Trophoblast cell (in vitro differentiated cells and primary cell): ENCODE measurements at places on chromosomes 12 and 14.

DNA sequence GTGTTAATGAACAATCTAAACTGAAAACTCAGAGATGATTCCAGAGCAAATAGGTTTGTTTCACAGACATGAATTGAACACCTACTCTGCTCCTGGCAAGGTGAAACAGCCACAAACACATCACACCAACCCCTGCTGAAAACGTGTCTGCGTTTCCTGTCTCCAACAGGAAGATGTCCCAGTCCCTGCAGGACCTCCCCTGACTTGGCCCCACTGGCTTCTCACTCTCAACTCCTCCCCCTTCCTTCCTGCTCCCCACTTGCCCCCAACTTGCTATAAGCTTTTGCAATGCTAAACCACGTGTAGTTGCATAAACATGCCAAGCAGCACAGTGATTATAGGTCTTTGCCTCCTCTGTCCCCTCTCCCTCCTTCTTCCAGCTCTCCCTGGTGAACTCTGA, 567.6 kb downstream of the BCL11B start:
- H3K36me3 ChIP-seq, result no peaks in the 10 kb centered on the region
- H3K4me1 ChIP-seq, result no peaks in the 10 kb centered on the region
- H3K27ac ChIP-seq, result no peak overlapping the region
- H3K27me3 ChIP-seq, result no peaks in the 10 kb centered on the region
- no peak for DNase-seq
- H3K4me3 ChIP-seq, result no peak overlapping the region

GRCh38 chr12:54328595-54329337, 3.8 kb downstream of the COPZ1 start:
- H3K4me1 ChIP-seq, result peaks cover 16% of the 10 kb centered on the region
- H3K27me3 ChIP-seq, result no peaks in the 10 kb centered on the region
- DNase-seq, result no peak
- H3K36me3 ChIP-seq, result no peaks in the 10 kb centered on the region
- no peak overlapping the region for H3K4me3 ChIP-seq
- peak overlapping the region; percentile 25 for H3K27ac ChIP-seq

DNA sequence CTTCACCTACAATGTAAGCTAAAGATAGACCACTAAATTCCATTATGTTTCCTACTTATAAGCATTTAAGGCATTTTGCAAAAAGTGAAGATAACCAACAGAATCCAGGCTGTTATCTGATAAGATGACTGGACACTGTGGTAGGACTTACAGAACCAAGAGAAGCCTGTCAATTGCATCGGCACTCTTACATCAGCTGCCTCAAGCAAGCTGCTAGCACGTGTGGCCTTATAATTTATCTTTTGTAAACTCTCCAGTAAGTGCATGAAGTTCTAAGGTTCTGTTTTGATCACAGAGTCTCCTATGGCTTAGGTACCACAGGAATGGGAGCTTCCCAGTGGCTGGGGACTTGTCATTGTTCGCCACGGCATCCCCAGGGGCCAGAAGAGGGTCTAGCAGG, 88.7 kb downstream of the TRAFD1 start:
- H3K4me1 ChIP-seq, result peaks cover 3% of the 10 kb centered on the region
- H3K4me3 ChIP-seq, result no peak overlapping the region
- no peaks in the 10 kb centered on the region for H3K27me3 ChIP-seq
- DNase-seq, result peak; percentile 32
- no peak overlapping the region for H3K27ac ChIP-seq

- DNase-seq, result no peak
- H3K27ac ChIP-seq, result peak overlapping the region; percentile 35
- no peaks in the 10 kb centered on the region for H3K4me1 ChIP-seq
- no peak overlapping the region for H3K4me3 ChIP-seq
- H3K27me3 ChIP-seq, result no peaks in the 10 kb centered on the region
Observed at GRCh38 chr12:3897371-3897971, 24.3 kb upstream of the PARP11 start.

DNA sequence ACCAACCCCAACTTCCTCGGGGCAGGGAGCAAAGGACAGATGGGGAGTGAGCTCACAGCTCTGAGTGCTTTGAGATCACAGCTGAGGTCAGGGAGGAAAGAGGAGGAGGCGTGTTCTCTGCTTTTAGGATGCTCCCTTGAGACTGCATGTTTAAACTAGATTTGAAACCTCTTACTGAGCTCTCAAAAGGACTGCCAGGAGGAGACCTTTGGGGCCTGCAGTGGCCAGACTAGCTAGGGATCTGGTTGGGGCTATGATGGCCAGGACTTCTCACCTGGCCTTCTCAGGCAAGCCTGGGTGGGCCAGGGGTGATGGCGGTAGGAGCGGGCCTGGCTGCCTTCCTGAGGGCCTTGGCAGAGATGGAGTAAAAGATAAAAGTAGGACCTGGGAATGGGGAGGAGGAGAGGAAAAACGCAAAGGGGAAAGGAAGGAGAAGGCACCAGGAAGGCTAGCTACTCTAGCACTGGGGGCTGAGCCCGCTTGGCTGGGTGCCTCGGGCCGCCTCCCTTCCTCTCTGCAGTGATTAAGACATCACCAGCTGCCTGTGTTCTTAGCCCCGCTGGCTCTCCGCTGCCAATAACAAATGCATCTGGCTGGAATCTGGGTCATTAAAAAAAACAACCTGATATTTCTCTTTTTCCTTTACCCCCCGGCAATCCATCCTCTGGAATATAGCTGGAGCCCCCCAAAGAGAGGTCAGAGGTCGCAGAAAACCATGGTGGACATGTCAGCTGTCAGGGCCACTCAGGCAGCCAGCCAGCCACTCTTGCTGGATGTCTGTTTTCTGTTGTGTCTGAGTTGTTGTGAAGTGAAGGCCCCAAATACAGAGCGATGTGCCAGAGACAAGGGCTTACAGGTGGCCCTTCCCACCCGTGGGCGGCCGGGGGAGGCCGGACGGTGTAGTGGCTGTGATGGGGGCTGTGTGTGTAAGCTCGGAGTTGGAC, 141.3 kb downstream of the TSPAN9 start:
- no peaks in the 10 kb centered on the region for H3K27me3 ChIP-seq
- no peak for DNase-seq
- peaks cover 4% of the 10 kb centered on the region for H3K4me1 ChIP-seq
- H3K4me3 ChIP-seq, result no peak overlapping the region

DNA sequence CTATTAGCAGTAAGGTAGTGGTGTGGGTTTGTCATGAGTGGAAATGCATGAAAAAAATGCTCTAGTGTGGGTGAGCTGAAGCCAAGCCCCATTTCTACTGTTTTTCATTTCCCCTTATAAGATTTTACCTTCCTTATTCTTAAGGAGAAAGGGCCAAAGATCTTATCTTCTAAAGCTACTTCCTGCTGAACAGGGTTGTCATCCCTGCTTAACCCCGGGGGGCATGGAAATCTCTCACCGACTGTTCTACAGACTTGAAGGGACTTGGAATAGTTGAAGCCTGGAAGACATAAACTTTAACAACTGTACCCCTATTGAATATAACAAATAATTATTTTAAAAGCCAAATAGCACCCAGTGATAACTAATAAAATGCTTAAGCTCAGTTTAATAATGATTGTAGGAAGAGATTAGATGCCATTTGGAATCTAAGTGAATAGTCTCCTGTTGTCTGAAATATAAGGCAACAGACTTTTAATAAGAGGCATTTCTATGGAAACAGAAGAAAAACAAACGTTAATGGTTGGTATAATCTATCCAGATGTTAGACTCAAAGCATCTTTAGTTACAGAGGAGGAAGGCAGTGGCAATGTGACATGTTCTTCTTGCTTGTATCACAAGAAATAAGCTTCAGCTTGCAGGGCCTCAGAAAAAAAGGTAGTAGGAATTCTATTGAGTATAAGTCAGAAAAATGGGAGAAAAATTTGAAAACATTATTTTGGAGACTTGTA, 1.8 kb upstream of the GMFB start:
- H3K4me1 ChIP-seq, result peaks cover 18% of the 10 kb centered on the region
- DNase-seq, result peak; percentile 80
- H3K27me3 ChIP-seq, result no peaks in the 10 kb centered on the region
- peak overlapping the region; percentile 37 for H3K27ac ChIP-seq

- no peaks in the 10 kb centered on the region for H3K27me3 ChIP-seq
- peaks cover 5% of the 10 kb centered on the region for H3K4me1 ChIP-seq
- peak; percentile 87 for DNase-seq
- peaks cover 7% of the 10 kb centered on the region for H3K36me3 ChIP-seq
- H3K27ac ChIP-seq, result peak within 1 kb of the TSS; percentile 99
Observed at GRCh38 chr14:52950898-52951680, at the start of gene FERMT2. Gene FERMT2 (minus strand): TSS chr14:52951050. CDS start chr14:52950568, 482 bp downstream.

- no peak overlapping the region for H3K27ac ChIP-seq
- no peaks in the 10 kb centered on the region for H3K27me3 ChIP-seq
- no peaks in the 10 kb centered on the region for H3K36me3 ChIP-seq
- no peak overlapping the region for H3K4me3 ChIP-seq
Observed at GRCh38 chr12:69355363-69356028, 4.0 kb upstream of the YEATS4 start.

GRCh38 chr12:122687086-122687485, 16.1 kb downstream of the HCAR2 start:
- no peak for DNase-seq
- no peak overlapping the region for H3K27ac ChIP-seq
- H3K4me1 ChIP-seq, result no peaks in the 10 kb centered on the region
- H3K4me3 ChIP-seq, result no peak overlapping the region
- H3K36me3 ChIP-seq, result no peaks in the 10 kb centered on the region

DNA sequence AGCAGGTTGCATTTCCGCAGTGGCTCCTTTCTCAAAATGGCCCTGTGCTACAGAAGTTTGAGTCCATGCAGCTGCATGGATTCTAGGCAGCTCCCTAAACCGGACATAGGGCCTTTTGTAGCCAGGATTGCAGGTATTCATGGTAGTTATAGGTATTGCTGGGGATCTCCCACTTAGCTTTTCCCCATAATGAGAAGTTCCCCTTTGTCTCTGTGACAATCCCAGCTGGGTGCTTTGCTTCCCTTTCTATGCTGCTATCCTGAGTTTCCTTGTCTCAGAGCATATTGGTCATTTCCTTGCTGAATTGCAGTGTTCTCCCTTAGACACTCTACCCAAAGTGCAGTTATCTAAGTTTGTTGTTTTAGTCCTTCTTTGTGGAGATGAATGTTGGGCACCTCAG, 120.9 kb upstream of the MIS18BP1 start:
- no peak overlapping the region for H3K27ac ChIP-seq
- no peak overlapping the region for H3K4me3 ChIP-seq
- no peaks in the 10 kb centered on the region for H3K4me1 ChIP-seq
- H3K27me3 ChIP-seq, result no peaks in the 10 kb centered on the region
- H3K36me3 ChIP-seq, result no peaks in the 10 kb centered on the region

DNA sequence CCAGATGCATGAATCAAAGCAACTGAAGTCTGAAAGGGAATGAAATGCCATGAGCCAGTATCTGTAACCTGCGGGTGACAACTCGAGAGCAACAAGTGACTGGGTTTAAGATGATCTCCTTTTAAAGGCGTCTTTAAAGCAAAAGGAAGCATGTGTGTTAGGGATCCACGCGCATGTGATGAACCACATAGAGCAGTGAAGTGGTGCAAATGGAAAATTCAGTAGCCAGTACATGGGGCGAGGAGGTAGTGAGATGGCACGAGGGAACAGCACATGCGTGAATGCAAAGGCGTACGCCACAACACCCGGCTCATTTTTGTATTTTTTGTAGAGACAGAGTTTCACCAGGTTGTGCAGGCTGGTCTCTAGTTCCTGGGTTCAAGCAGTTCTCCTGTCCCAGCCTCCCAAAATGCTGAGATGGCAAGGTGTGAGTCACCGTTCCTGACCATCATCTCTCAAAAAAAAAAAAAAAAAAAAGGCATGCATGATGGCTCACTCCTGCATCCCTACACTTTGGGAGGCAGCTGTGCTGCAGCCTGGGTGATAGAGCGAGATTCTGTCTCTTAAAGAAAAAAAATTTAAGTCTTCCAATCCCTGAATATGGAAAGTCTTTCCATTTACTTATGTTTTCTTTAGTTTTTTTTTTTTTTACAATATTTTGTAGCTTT, 24.6 kb upstream of the BCL7A start:
- H3K4me1 ChIP-seq, result no peaks in the 10 kb centered on the region
- H3K36me3 ChIP-seq, result no peaks in the 10 kb centered on the region
- no peak overlapping the region for H3K27ac ChIP-seq
- no peaks in the 10 kb centered on the region for H3K27me3 ChIP-seq
- no peak for DNase-seq
- H3K4me3 ChIP-seq, result no peak overlapping the region

GRCh38 chr14:102316338-102316742, 3.2 kb upstream of the ZNF839 start:
- peaks cover 8% of the 10 kb centered on the region for H3K4me1 ChIP-seq
- peak overlapping the region; percentile 50 for H3K27ac ChIP-seq

GRCh38 chr14:67396381-67396970, 15.5 kb downstream of the PLEK2 start:
- no peaks in the 10 kb centered on the region for H3K36me3 ChIP-seq
- no peak overlapping the region for H3K4me3 ChIP-seq
- peaks cover 16% of the 10 kb centered on the region for H3K4me1 ChIP-seq
- DNase-seq, result no peak
